ENCODE measurements at places on chromosomes 11 and 22. TPM values are rescaled to one million over a fixed set of nuclear protein-coding genes. Genes with fewer than 3 reads are reported as not detected.

The MOGAT2 gene
- not detected for total RNA-seq

DNA sequence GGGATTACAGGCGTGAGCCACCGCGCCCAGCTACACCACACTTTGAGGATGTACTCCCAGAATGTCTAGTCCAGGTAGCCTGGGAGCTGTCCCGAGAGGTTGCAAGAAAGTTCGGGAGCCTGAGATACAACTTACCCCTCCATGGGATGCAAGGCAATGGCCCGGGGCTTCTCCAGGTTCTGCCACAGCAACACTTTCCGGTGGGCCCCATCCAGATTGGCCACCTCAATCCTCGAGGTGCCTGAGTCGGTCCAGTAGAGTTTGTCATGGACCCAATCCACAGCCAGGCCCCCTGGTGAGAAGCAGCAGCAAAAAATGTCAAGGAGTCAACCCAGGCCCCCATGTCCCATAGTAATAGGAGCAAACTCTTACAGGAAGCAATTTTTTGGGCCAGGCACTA lies 25.5 kb downstream of the LRP4 start:
- H3K4me1 ChIP-seq: no peaks in the 10 kb centered on the region
- no peaks in the 10 kb centered on the region for H3K27me3 ChIP-seq
- H3K4me3 ChIP-seq: no peak overlapping the region
- H3K27ac ChIP-seq: no peak overlapping the region
- no peaks in the 10 kb centered on the region for H3K36me3 ChIP-seq

GRCh38 chr22:21760640-21761039 lies 25.0 kb upstream of the YPEL1 start:
- no peak overlapping the region for H3K4me3 ChIP-seq
- H3K4me1 ChIP-seq: peaks cover 18% of the 10 kb centered on the region
- H3K36me3 ChIP-seq: peaks cover 32% of the 10 kb centered on the region
- H3K27me3 ChIP-seq: no peaks in the 10 kb centered on the region

GRCh38 chr22:21450320-21450831 lies 16.8 kb upstream of the TMEM191C start:
- peak; percentile 1 for DNase-seq
- H3K27ac ChIP-seq: no peak overlapping the region
- 0 out of 2 replicates have a peak, but pooled peaks cover 4% of the 10 kb centered on the region for H3K36me3 ChIP-seq
- no peak overlapping the region for H3K4me3 ChIP-seq

GRCh38 chr11:126461096-126461440 lies 105.6 kb downstream of the ST3GAL4 start:
- H3K36me3 ChIP-seq: no peaks in the 10 kb centered on the region
- no peak for DNase-seq
- peaks cover 3% of the 10 kb centered on the region for H3K4me1 ChIP-seq

GRCh38 chr22:35785181-35785923 lies 67.7 kb downstream of the APOL5 start:
- no peak for DNase-seq
- peaks cover 5% of the 10 kb centered on the region for H3K4me1 ChIP-seq

GRCh38 chr22:30637701-30638114 lies 2.1 kb downstream of the SLC35E4 start:
- peaks cover 4% of the 10 kb centered on the region for H3K4me1 ChIP-seq
- no peak overlapping the region for H3K27ac ChIP-seq
- H3K4me3 ChIP-seq: no peak overlapping the region
- no peaks in the 10 kb centered on the region for H3K36me3 ChIP-seq

GRCh38 chr11:62433904-62434276 lies 15.1 kb downstream of the SCGB1A1 start:
- H3K27me3 ChIP-seq: no peaks in the 10 kb centered on the region
- H3K4me3 ChIP-seq: no peak overlapping the region
- H3K27ac ChIP-seq: no peak overlapping the region
- H3K4me1 ChIP-seq: no peaks in the 10 kb centered on the region
- H3K36me3 ChIP-seq: no peaks in the 10 kb centered on the region

DNA sequence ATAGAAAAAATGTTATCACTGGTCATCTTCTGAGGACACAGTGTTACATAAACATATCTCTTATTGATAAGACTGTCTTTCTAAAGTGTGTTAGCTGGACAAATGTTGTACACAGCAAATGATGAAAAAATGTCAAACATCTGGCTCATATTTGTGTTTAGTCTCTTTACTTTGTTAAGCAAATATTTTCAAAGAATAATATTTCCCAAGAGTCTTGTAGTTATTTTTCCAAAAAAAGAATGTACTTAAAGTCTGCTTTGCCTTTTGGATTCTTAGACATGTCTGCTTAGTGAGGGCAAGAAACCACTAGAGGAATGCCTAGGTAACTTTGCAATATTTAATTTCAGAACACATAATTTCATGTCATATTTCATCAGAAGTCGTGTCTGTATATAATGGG lies 23.9 kb upstream of the CCDC179 start:
- H3K4me3 ChIP-seq: no peak overlapping the region
- no peak overlapping the region for H3K27ac ChIP-seq
- no peaks in the 10 kb centered on the region for H3K4me1 ChIP-seq
- no peaks in the 10 kb centered on the region for H3K36me3 ChIP-seq

DNA sequence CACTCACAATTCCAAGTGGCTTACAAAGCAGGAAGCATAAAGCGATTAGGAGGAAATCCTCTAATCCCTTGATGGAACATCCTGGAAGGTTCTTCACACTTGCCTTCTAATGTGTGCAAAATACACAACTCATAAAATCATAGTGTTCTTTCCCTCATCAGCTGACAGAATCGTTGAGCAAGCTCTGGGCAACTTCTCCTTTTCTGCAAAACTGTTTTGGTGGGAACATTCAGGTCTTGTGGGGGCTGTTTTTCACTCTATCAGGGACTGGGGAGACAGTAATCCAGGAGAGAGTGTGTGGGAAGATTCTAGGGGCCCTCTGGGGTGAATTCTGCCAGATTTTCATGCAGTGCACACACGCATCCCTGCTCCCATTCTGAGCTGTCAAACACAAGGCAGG lies 53.2 kb downstream of the IRAG1 start:
- H3K36me3 ChIP-seq: no peaks in the 10 kb centered on the region
- no peak overlapping the region for H3K27ac ChIP-seq
- H3K4me1 ChIP-seq: no peaks in the 10 kb centered on the region
- H3K27me3 ChIP-seq: peaks cover 4% of the 10 kb centered on the region
- no peak for DNase-seq
